H1 (cell line): ENCODE measurements at places on chromosomes 16 and 17. TPM values are rescaled to one million over a fixed set of nuclear protein-coding genes. Genes with fewer than 3 reads are reported as not detected.

Gene MARVELD3
- 34.8 TPM in 2 replicates for total RNA-seq

Gene ACSM3
- total RNA-seq, result 3.3 and 6.2 TPM in 2 replicates

Gene C17orf113
- 1.4 TPM in 2 replicates for total RNA-seq

Gene NECAB2
- total RNA-seq, result 2.0 and 3.6 TPM in 2 replicates

Gene OR3A2
- not detected in 2 replicates for total RNA-seq

Gene BAHCC1
- total RNA-seq, result 0.58 and 0.71 TPM in 2 replicates

Gene MT1G
- total RNA-seq, result 17.7 and 19.7 TPM in 2 replicates

Gene IL34
- total RNA-seq, result 4.0 and 4.6 TPM in 2 replicates

Gene THOC6
- 78.5 and 82.9 TPM in 2 replicates for total RNA-seq

Gene KRTAP2-1
- total RNA-seq, result not detected in 2 replicates

Gene NAA38
- 27.0 and 30.2 TPM in 2 replicates for total RNA-seq

Gene SLC13A2
- not detected in 2 replicates for total RNA-seq

Gene SGCA
- total RNA-seq, result not detected in 2 replicates

Gene NF1
- total RNA-seq, result 27.5 and 29.6 TPM in 2 replicates

Gene TP53
- 198 and 210 TPM in 2 replicates for total RNA-seq

Gene KCNH6
- 1.8 TPM in 2 replicates for total RNA-seq
